ENCODE measurements at places on chromosomes 16 and 17.

GRCh38 chr17:76131692-76132573 lies 9.1 kb downstream of the FOXJ1 start:
- DNase-seq: no peak

DNA sequence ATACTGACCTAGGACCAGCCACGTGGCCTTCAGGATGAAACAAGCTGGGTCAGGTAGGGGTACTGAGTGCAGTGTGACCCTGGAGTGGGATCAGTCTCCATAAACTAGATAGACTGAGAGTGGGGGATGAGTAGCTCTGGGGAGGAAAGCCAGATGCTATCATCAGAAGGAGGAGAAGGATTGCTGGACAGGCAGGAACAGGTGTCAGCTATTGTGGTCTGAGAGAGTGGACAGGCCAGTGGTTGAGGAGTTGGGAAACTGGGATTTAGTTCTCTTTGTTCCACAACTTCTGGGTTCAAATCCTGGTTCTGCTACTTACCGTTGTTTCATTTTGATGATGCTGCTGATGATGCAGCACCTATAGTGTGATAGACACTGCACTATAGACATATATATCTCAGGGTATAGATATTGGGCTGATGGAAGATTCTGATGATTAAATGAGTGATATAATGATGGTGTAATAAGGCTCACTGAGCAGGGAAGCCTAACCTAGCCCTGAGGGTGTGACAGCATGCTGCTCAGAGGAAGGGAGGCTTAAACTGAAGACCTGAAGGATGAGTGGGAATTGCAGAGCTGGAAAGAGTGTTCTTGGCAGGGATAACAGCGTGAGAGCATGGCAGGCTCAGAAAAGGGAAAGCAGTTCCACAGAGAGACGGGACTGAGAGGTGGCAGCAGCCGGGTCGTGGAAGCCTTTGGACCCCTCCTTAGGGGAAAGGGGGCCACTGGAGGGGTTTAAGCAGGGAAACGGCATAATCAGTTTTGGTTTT lies 66.0 kb downstream of the SNX20 start:
- no peak for DNase-seq

DNA sequence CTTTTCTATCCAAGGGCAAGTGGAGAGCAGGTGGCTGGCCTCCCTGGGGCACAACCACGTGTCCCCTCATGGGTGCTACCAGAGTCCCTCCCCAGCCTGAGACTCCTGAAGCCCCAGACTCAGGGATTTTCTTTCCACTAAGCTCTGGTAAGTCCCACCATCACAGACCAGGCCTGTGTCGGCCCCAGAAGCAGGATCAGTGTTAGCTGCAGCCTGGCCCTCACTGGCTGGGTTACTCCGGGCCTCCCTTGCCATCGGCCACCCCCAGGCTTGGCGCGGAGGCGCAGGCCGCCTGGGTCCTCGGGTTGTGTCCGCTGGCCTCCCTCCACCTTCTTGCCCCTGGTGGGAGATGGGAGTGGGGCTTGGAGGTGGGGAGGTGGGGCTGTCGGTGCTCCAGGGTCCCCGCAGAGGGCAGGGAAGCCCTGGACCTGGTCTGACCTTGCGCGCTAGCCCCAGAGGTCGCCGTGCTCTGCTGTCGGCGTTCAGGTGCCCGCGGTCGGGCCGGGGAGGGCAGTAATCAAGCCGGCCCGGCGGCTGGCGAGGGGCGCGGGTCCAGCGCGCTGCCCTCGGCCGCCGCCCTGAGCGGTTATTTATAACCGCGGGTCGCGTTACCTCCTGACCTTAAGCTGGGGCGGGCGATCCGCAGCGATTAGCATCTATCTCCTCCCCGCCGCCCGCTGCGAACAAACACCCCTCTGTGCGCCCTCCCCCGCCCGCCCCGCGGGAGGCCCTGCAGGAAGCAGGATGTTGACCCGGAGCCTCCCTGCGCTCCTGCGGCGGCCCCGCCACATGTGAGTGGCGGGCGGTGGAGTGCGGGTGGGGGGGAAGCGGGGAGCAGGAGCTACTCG lies 78.1 kb upstream of the TOB1 start:
- peak; percentile 68 for DNase-seq

GRCh38 chr17:17224137-17224536 lies 12.8 kb downstream of the FLCN start:
- no peak for DNase-seq

GRCh38 chr16:82634955-82635610 lies 8.3 kb downstream of the CDH13 start:
- DNase-seq: no peak

Measured in COR-L47 (cell line).